ENCODE measurements at places on chromosomes 5 and 9.

DNA sequence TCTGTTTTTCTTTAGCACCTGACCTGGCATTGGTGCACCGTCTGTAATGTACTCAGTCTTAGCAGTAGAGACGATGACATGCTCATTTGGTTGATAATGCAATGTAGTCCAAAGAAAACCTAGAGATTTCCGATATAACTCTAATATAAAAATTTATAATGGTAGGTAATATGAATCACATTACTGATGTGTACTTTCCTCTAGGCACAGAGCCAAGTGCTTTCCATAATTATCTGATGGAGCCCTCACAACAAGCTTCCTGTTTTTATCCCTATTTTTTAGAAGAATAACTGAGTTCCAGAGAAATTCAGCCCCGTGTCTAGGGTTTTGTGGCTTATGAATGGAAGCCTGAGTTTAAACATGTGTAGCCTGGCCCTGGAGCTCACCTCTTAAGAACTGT, 53.7 kb downstream of the KDM4C start:
- DNase-seq = no peak

- DNase-seq = no peak
Observed at GRCh38 chr9:84988621-84989020, 319.1 kb downstream of the NTRK2 start.

GRCh38 chr5:86688406-86688805, 70.7 kb downstream of the COX7C start:
- DNase-seq = no peak

- DNase-seq = no peak
Observed at GRCh38 chr9:34954225-34954624, 3.9 kb upstream of the PHF24 start.

GRCh38 chr5:103801681-103802080, 239.1 kb upstream of the NUDT12 start:
- no peak for DNase-seq

GRCh38 chr5:32805971-32806638, 95.0 kb downstream of the NPR3 start:
- DNase-seq = no peak

- peak; percentile 57 for DNase-seq
Observed at GRCh38 chr9:136694163-136694871, 7.1 kb upstream of the AGPAT2 start.

DNA sequence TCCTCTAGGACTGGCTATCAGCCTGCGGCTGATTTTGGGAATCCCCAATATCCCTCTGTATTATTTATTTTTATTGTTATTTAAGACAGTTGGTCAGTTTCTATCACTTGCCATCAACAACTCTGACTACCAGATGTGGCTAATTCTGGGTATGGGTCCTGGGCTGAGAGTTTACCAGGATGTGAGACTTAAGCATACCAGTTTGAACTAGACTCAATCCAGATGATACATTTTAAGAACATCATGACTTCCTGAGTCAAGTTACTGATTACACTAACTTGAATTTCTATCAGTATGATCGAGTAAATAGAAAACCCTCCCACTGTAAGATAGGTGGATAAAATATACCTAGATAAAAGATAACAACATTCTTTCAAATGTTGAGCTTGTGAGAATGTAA, 634.0 kb downstream of the MAT2B start:
- no peak for DNase-seq

GRCh38 chr9:131733541-131734061, 6.3 kb downstream of the RAPGEF1 start:
- DNase-seq = peak; percentile 59

GRCh38 chr9:7139886-7140285, 382.1 kb downstream of the KDM4C start:
- no peak for DNase-seq

- DNase-seq = no peak
Observed at GRCh38 chr5:35356725-35357124, 126.4 kb upstream of the PRLR start.

DNA sequence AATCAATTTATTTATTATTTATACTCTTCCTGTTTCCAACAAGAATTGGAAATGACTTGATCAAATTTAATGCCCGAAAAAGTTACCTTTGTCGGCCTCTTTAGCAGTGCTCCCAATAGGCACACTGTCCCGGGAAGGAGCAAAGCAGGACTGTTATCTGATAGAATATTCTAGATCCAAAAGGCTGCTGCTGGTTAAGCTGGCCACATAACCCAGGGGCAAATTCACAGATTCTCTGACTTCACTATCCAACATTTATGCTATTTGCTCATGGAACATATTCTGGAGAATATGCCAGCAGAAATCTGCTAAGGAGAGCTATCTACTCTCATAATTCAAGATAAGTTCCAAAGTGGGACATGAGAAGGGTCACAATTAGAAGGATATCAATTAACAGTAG, 100.2 kb upstream of the DMAC1 start:
- no peak for DNase-seq

GRCh38 chr5:108334225-108334624, 47.7 kb downstream of the FBXL17 start:
- no peak for DNase-seq

DNA sequence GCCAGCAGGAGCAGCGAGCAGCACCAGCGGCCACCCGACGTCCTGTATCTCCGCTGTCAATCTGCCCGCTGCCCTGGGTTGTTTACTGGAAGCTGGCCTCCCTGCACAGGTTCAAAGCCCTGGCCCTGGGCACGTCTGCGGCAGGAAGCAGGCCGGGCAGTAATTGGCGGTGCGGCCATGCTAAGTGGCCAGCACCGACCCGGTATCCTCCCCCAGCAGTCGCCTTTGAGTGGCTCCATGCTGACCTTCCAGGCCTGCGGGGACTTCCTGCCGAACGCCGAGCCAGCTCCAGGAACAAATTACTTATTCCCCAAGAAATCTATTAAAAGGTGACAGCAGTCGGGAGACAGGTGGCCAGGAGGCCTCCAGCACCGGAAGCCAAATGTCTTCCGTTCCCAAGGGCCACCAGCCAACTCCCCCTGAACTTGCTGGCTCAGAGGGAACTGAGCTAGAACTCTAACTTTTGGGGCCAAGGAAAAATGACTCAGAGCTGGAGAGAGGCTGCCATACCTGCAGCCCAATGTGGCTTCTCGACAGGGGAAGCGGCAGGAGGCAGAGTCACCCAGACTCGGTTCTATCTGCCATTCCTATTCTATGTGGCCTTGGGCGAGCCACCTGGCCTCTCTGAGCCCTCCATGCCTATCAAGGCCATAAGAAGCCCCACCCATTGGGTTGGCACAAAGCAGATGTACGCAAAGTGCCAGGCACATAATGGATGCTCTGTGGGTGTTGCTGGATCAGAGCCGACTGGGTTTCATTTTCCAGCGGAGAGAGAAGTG, 13.7 kb upstream of the PSMB7 start:
- no peak for DNase-seq

- no peak for DNase-seq
Observed at GRCh38 chr5:32027093-32027716, 146.9 kb downstream of the GOLPH3 start.

DNA sequence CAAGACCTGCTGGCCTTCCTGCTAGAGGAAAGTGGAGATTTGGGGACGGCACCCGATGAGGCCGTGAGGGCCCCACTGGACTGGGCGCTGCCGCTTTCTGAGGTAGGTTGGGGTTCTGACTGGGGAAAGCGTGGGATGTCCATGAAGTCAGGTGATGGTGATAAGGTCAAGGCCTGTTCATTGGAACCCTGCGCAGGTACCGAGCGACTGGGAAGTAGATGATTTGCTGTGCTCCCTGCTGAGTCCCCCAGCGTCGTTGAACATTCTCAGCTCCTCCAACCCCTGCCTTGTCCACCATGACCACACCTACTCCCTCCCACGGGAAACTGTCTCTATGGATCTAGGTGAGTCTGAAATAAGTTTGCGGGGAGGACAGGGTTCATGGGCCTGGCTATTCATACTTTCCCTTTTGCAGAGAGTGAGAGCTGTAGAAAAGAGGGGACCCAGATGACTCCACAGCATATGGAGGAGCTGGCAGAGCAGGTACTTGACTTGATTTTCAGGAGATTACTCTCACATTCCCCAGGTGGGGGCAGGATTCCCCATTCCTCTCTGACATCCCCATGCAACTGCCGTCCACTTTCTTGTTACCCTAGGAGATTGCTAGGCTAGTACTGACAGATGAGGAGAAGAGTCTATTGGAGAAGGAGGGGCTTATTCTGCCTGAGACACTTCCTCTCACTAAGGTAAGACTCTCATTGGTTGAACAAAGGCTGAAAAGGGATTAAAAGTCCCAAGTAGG, 505 bp downstream of the CREB3 start:
- peak; percentile 61 for DNase-seq

GRCh38 chr9:127283917-127284497, 19.4 kb downstream of the GARNL3 start:
- peak; percentile 16 for DNase-seq

GRCh38 chr5:72185496-72186329, 78.4 kb downstream of the MAP1B start:
- DNase-seq = no peak

DNA sequence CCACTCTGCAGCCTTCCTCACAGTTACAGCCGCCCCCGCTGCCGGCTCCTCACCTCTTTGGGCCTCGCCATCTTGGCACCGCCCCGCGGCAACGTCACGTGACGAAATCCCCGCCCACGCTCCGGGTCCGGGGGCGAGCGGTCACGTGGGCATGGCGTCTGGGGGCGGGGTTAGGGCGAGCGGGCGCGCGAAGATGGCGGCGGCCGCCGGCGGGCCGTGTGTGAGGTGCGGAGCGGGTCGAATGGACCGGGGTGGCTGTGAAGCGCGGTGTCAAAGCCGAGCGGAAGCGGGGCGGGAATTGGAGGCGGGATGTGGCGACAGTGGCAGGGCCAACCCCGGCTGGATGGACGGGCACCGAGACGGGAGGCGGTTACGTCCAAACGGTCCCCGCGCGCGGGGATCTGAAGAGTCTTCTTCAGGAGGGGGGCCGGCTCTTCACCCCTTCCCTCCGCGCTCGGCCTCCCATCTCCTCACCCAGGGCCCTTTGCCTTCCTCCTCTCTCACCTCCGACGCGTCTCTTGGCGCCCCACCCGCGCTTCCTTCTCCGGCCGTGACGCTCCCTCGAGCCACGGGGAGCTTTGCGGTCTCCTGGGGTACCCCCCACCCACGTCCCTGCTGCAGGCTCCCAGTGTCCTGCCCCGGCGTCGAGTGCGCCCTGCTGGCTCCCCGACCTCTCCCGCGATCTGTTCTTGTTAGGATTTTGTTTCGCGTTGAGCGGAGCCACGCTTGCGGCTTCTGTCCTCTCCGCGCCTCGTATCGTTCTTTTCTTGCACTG, at the start of the genes DOLK and NUP188:
Gene DOLK (minus strand): TSS at position 77 of the 775 bp plus-strand sequence. CDS start 300 bp downstream, outside the sequence.
Gene NUP188 (plus strand): TSS at position 173 of the 775 bp plus-strand sequence. CDS start 21 bp downstream, at position 194.
- peak; percentile 99 for DNase-seq

DNA sequence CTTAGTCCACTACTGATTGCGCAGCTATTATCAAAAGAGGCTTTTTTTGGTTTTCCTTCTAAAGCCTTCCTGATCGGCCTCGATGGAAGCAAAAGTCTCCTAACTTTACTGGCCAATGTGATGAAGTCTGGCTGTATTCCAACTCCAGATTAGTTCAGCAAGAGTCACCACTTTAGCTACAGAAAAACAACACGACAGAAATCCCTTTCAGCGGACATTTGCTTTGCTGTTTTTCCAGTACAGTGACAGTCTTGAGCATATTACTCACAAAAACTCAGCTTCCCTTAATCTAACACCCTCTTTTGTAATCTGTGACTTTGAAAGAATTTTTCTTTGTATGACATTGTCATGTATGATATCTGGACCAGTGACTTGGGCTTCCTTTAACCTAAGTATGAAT, 95.7 kb downstream of the HOMER1 start:
- no peak for DNase-seq

GRCh38 chr9:20419533-20419932, 202.8 kb downstream of the MLLT3 start:
- no peak for DNase-seq

DNA sequence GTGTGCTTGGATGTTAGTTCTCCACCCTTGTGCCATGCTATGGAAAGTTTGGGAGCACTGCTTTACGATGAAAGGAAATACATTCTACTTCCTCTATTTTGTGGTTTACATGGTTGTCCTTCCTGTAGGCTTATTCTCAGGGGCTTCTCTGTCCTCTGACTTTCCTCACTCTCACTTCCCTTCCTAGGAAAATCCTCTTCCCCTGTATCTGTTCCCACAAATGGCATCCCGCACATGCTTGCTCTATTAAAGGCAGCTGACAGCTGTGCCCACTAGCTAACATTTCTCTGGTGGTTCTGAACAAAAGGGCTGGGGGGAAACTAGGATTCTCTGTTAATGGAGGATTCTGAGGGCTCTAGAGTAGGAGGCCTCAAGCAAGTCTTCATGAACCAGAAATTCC, 52.4 kb downstream of the FAM170A start:
- no peak for DNase-seq

DNA sequence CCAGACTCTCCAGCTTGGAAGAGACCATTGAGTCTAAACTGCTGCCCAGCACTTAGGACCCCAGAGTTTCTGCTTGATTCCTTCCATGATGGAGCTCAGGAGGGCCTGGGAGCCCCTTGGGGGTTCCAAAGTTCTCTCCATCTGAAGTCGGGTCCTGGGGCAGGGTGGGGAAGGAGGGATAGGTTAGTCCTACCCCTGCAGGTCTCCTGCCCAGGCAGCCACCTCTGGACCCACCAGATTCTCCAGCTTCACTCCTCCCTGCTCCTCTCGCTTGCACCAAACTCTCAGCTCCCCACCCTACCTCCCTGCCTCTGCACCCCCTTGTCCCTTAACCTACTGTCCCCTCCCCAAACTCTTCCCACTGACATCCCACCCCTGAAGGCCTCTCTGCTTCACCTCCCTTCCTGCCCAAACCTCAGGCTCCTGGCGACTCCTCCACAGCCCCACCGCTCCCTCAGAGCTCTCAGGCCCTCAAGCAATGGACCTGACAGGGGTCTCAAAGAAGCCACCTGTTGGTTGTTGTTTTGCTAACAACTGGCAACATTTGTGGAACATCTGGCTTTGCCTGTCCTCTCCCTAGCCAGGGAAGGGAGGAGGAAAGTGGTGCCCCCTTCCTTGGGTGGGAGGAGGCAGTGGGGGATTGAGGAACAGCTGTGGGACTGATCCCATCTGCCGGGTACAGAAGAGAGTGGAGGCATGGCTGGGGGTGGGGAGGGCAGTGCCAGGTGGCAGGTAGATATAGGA, 137.5 kb downstream of the RGS3 start:
- no peak for DNase-seq

DNA sequence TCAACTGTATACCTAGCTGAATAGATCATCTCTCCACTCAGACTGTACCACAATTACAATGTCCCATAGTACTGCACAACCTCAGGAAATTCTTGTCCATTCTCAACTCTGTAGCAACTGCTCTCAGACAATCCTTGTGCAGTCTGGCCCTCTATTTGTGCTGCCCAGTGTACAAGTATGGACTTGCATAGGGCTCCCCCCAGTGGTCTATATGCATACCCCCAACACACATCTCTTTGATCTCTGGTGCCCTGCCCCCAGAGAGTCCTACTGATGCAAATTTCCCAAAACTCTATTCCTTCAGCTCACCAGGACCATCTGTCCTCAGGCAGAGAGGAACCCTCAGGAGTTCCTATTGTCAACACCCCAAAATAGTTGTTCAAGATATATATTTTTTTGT, 205.3 kb downstream of the SLCO4C1 start:
- DNase-seq = no peak

DNA sequence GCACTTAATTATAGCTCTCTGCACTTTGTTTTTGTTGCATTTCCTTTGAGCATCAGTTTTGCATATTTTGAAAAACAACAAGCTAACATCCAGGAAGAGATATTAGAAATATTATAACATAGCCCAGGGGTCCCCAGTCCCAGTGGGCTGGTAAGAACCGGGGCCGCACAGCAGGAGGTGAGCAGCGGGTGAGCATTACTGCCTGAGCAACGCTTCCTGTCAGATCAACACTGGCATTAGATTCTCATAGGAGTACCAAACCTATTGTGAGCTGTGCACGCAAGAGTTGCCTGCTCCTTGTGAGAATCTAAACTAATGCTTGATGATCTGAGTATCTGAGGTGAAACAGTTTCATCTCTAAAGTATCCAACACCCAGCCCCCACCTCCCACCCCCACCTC, 675.9 kb upstream of the ZNF608 start:
- DNase-seq = no peak
